Erythroblast (primary cell): ENCODE measurements at places on chromosomes 12 and 14.

- no peak for DNase-seq
Measured at GRCh38 chr12:5914387-5915149, 30.5 kb downstream of the ANO2 start.

DNA sequence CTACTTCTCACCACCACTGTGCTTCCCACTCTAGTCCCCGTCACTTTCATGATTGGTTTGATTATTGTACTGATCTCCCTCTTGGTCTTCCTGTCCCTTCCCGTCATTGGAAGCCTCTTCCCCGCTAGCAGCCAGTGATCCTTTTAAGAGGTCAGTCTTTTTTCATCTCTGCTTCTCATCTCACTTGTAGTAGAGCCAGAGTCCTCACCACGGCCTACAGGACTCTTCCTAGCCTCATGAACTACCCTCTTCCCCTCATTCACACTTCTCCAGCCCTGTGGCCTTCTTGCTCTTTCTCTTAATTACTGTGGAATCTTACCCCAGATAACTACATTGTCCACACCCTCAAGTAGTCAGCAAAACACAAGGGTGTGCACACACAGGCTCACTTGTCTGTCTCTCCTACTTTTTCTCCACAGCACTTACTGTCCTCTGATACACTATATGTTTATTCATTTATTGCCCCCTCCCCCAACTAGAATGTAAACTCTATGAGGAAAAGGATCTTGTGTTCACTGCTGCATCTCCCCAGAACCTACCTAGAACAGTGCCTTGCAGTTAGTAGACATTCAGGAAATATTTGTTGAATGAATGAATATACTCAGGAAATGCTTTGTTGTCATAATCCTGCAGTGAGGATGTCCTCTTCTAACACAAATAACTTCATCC is 66.3 kb downstream of the CKB start:
- peak; percentile 56 for DNase-seq

DNA sequence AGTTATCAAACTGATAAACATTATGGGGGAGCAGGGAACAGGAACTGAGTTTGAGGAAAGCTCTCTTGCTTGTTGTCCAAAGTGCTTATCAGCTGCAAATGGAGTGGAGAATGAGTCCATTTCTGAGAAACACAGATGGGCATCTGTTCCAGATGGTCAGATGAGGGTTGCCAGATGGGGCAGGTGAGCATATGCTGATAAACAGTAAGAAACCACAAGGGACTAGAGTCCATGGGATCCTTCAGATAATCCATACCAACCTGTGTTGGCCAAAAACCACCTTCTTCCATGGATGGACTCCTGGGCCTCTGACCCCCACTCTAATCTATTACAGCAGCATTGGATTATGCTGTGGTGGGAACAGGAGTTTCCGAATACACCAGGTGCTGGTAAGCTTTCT is 38.3 kb downstream of the GNS start:
- peak; percentile 87 for DNase-seq

DNA sequence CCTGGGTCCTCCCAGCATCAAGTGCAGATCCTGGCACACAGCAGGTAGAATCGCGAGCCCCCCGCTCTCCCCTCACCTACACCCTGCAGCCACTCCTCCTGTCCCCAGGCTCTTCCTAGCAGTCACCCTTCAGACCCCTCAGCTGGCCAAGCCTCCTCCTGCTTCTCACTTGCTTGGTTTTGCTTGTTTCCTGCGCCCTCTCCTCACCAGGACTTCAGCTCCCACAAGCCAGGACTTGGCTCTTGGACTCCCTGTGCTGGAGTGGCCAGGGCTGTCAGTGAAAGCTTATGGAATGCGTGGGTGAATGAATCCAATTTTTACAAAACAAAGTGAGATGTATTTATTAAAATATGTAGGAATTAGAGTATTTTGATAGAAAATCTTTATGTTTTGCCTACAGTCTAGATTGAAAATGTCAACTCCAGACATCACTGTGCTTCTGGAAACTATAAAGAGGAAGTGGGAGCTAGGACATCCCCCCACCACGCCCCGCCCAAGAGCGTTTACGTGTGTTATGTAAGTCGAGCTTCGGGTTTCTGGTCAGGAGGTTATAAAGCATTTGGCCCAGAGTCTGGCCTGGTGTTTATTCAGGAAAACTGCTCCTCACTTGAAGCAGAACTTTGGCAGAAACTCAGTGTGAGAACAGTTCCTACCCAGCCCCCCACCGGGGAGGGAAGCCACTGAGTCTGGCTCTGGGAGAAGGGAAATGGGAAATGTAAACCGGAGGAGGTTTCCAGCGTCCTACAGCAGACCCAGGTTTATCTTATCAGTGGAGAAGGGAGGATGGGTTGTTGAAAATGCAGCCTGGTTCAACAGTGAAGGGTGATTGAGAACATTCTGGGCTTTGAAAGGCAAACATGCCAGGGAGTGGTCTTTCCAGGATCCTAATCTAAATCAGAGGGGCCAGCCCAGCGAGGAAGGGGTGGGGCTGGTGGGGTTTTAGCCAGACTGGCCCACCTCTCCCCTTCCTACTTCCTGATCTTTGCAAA is 8.8 kb downstream of the ALDH2 start:
- peak; percentile 48 for DNase-seq

DNA sequence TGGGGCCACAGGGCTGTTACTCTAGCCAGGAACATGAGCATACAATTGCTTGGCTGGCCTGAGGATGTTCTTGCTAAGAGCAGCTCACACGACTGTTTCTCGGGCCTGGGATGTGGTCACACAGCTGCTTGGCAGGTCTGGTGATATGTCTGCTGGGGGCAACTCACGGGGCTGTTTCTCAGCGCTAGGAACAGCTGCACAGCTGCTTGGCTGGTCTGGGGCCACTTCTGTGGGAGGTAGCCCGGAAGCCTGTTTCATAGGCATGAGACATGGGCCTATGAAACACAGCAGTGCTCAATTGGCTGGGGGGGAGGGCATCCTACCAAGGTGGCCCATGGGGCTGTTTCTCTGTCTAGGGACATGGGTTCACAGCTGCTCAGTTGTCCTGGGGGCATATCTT is 73.4 kb upstream of the DDHD1 start:
- no peak for DNase-seq

GRCh38 chr12:21483531-21483930 is 17.9 kb downstream of the RECQL start:
- no peak for DNase-seq

DNA sequence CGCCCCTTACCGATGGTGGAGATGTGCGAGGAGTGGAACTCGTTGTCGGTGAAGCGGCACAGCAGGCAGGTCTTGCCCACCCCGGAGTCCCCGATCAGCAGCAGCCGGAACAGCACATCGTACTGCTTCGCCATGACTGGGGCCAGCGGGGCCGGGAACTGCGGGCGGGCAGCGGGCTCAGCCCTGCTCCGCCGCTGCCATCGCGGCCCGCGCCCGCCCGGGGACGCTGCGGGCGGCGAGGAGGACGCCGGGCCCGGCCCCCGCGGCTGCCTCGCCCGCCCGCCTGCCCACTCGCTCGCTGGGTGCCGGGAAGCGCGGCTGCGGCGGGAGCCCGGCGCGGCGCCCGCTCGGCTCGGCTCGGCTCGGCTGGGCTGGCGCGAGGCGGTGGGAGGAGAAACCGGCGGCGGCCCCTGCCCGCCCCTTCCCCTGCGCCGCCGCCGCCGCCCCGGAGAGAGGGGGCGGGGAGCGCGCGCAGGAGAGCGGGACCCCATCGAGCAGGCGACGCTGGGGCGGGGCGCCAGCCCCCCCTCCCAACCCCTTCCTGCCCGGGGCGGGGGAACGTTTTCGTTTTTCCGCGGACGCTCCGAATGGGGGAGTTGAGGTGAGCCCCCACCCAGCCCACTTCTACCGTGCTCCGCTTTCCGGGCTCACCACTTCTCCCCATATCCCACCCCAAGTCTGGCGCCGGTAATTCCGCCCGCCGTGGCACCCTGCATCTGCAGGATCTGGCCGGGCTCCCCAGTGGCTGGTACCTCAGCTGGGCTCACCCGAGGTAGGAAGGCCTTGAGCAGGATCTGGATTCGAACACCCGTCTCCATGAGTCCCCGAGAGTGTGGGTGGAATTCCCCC is at the start of gene RAB15:
Gene RAB15, minus strand, starts transcription at position 394 of the 849 bp plus-strand sequence. Its CDS starts 260 bp downstream, at position 134.
- peak; percentile 42 for DNase-seq

DNA sequence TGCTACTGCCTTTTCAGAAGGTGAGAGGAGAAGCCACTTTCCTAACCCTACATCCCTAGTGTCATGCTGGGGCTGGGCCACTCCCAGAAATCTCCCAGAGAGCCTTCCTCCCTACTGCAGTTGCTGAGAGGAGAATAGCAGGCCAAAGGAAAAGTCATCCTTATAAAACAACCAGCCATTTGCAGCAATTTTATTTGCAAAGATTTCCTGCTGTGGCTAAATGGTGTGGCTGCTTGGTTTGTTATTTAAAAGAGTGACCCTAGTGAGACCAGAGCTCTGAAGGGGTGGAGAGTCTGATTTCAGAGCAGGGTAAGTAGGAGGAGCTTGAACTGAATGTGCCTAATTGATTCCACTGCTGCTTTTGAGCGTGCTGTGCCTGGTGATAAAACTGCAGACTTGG is 232.0 kb downstream of the GRIN2B start:
- DNase-seq: no peak

DNA sequence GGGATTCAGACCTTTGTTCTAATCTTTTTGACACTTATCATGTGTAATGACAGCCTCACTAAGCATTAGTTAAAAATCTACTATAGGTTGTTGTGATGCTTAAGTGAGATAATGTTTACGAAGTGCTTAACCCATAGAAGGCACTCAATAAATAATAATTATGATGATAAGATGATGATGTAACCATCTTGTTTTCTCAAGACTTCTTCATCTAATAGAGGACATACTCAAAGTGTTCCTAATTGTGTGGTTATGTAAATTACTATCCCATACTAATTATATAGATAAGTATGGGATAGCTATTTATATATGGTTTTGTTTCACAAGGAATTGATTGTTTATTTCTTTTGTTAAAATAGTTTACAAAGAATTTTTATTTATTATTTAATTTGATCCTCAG is 76.9 kb downstream of the MIPOL1 start:
- no peak for DNase-seq

GRCh38 chr14:34662561-34663088 is 32.7 kb upstream of the SNX6 start:
- no peak for DNase-seq

DNA sequence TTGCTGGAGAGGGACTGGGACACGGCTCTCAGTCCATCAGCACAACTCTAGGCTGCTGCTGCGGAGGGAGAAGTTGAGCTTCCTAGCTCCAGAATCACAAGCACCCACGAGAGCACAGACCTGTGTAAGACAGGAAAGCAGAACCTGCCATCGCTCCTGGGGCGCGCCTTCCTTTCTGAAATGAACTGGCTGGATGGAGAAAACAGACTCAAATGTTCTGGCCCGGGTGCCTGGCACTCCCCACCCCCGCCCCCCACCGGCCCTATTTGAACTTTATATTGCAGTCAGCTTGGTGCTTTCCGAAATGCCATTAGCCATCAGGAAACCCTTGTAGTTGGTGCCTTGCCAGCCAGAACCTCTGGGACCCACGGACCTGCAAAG is 23.8 kb downstream of the MVK start:
- DNase-seq: no peak

DNA sequence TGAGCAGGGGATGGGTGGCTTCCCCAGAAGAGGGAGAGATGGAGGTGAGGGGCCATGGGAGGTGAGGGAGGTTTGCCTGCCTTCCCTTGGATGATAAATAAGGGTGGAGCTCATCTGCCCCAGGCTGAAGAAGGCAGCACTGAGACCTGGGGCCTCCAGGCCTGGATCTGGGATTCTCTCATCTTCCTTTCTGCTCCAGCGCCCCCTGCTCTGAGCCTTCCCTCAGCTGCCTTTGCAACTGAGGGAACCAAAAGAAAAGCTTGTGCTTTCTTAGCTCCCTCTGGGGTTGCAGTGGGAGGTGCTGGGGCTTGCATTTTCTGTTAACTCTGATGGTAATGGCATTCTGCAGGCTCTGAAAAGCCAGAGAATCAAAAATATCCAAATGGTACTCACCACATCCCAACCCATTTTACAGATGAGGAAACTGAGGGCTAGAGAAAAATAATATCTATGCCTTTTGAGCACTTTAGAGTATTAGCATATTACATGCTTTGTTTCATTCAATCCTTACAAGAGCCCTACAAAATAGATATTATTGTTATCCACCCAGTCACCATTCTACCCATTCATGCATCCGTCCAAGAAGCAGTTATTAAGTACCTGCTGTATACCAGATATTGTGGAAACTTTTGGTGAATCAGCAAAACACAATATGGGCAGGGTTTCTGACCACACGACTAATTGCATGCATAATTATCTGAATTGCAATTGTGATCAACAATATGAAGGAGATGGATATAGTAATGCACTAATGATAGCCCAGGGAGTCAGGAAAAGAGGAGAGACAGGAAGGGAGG is 102.2 kb downstream of the WSCD2 start:
- no peak for DNase-seq

GRCh38 chr14:89409961-89410360 is 7.1 kb downstream of the FOXN3 start:
- no peak for DNase-seq

DNA sequence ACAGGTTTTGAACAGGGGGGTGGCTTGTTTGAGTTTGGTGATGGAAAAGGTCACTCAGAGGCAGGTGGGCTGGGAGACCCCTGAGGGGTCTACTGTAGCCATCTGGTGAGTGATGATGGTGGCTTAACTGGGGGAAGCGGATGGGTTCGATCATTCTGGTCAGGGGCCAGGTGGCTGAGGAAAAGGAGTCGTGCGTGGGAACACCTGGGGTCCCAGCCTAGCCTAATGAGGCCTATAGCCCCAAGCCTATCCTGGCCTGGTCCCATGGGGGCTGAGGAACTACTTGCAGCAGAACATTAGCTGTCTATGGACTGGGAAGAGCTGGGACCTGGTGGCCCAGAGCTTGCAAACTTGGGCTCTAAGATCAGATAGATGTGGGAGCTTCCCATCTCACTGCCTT is 158.4 kb upstream of the MYL2 start:
- DNase-seq: no peak

GRCh38 chr14:61564618-61565091 is 130.7 kb upstream of the HIF1A start:
- peak; percentile 20 for DNase-seq

DNA sequence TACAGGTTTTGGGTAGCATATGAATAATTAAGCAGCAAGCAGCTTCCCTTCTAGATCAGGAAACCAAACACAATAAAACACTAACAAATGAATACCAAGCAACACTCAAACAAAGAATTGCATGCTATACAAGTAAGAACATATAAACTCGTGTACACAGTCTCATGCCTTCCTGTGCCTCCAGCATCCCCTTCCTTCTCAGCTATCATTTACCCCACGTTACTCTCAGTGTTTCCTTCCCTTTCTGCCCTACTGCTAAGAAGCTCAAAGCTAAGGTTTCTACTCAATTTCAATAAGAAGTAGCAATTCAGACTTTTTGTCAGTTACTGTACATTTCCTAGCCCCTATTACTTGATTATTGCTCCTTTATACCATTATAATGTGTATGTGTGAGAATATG is 81.0 kb downstream of the DUSP16 start:
- no peak for DNase-seq

GRCh38 chr12:80708975-80709328 is 1.5 kb downstream of the MYF6 start:
- no peak for DNase-seq

GRCh38 chr14:55849833-55850232 is 268.4 kb upstream of the PELI2 start:
- no peak for DNase-seq

DNA sequence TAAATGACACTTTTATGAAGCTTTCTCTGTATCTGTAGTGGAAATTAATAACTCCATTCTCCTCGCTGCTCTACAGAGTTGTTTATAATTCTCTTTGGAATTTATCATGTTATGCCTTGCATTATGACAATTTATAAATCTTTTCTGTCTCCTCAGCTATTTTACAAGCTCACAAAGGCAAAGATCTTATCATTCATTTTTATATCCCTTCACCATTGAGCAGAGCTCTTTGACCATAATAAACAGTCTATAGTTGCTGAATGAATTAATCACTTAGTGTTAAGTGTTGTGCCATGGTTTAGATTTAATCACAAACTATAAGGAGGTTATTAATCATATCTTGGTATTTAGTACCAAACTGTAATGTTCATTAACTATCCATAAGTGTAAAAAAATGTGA is 126.4 kb downstream of the NAV3 start:
- no peak for DNase-seq
